ENCODE measurements at places on chromosomes 5 and 9.
A peak's percentile ranks its signal among the peaks of the same experiment; 100 is the strongest.

DNA sequence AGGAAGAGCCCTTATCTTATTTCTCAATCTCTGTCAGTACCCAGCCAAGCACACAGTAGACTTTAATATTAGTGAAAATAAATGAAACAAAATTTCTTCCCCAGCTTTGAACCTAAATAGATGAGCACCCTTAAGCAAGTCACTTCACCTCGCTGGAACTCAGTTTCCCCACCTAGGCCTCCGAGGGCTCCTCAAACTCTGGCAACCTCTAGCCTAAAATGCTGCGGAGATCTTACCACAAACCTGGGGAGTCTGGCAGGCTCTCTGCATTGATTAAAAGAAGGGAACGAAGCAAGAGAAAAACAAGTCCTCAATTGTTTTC lies 326 bp downstream of the RIGI start:
- no peak for DNase-seq

DNA sequence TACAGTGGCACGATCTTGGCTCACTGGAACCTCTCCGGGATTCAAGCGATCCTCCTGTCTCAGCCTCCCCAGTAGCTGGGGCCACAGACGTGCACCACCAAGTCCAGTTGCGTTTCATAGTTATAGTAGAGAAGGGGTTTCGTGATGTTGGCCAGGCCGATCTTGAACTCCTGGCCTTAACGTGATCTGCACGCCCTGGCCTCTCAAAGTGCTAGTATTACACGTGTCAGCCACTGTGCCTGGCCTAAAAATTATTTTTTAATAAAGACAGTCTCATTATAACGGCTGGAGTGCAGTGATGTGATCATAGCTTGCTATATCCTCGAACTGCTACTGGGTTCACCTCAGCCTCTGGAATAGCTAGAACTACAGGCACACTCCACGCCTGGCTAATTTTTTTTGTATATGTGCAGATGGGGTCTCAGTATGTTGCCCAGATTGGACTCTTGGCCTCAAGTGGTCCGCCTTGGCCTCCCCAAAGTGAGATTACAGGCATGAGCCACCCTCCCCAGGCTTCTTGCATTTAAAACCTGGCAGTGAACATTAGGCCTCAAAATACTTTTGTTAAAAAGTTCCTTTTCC lies 4.4 kb downstream of the NPM1 start:
- no peak for DNase-seq

DNA sequence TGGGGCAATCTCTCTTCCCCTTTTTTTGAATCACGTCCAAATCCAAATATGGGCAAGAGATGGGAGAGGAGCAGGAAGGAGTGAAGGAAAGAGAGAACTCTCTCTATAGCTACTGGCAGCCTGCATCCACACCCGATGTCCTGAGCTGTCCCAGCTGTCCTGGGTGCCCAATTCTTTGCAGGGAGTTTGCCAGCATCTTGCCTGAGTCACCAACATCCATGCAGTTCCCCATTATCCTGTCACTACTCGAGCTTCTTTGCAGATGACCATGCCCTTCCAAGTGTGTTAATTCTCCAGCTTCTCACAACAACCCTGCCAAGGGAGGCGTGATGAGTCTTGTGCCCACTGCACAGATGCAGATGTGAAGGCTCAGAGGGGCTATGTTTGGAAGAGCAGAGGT lies 127.1 kb downstream of the NSG2 start:
- no peak for DNase-seq

DNA sequence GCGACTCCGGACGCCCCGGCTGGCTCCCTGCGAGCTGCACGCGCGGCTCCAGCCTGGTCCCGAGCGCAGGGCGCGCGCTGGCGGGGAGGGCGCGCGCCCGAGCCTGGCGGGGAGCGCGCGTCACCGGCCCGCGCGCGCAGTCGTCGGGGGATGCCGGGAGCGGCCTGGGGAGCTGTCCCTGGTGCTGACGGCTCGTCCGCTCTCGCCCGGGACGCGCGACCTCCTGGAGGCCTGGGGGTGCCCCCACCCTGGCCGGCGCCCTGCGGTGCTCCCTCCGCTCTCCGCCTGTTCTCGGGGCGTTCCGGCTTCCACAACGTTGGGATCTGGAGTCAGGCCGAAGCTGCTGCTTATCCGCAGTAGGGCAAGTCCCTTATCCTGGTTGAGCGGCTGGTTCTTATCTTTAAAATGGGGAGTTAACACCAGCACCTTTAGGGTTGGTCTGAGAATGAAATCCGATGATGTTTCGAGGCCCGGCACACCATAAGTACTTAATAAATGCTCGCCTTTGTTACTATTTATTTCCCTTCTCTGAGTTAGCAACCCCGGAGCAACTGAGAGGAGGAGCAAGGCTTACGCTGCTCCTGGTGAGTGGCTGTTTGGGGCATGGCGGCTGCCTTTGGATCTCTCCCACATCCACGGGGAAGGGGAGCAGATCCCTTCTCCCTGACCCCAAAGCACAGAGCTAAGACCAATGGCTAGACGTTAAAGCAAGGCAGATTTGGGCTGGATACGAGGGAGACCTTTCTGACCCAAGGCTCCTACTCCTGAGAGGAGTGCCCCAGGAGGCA lies at the start of gene FAM163B:
TSS of gene FAM163B (minus strand) at position 79 of the 788 bp plus-strand sequence. CDS start 29,166 bp downstream, outside the sequence.
- no peak for DNase-seq

DNA sequence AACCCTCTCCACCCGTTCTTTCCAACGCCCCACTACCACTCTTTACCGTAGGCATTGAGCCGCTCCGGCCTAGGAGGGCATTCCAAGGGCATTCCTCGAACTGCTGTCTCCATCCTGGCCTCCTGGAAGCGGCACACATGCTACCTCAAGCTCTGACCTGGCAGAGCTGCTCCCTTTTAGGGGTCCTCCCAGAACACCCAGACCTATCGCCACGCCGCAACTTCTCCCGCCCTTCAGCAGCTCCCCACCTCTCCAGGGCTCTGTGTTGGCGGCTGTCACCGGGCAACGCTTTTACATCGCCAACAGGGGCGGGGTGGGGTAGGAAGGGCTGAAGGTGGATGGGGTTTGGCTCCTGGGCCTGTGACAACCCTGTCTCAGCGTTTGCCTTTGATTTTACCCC lies 4.6 kb upstream of the MYORG start:
- no peak for DNase-seq

DNA sequence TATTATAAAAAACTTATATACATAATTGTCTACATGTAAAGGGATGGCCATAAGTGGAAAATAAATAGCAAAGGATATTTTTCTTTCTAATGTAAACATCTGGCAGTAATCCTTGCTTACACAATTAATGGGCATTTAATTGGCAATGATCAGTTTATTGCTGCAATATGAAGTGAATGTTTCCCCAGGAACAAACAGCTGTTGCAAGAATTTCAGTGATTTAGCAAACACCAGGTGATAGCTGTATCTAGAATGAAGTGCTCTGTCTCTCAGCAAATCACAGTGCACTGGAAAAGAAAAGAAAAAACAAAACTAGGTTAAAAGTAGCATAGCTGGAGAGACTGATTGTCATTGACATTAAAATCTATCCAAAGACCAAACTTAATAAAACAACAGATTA lies 594.5 kb upstream of the ARRDC3 start:
- no peak for DNase-seq

GRCh38 chr5:151569132-151570046 lies 21.7 kb downstream of the FAT2 start:
- no peak for DNase-seq

GRCh38 chr5:39176759-39177630 lies 42.4 kb downstream of the FYB1 start:
- DNase-seq = no peak

- no peak for DNase-seq
Measured at GRCh38 chr9:136387217-136387616, 12.8 kb downstream of the SNAPC4 start.

DNA sequence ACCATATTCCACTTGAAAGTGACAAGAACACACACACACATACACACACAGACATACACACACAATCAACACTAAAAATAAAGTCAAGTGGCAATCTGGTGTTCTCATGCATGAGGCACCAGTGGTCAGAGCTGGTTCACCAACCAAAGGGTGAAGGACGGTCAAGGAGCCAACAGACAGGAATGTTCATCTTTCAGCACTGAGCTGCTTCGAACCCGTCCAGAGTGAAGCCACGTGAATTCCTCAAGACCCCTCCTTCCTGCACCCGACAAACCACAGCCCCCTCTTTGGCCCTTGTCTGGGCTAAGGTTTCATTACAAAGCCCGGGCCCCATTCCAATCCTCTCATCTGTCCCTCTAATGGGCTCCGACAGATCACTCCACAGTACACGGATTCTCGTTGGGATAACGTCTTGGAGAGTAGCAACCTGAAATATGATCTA lies 84.5 kb upstream of the SMIM23 start:
- DNase-seq = no peak

- peak; percentile 98 for DNase-seq
Measured at GRCh38 chr9:105064248-105065097, 136.5 kb upstream of the ABCA1 start.

- no peak for DNase-seq
Measured at GRCh38 chr5:74311961-74312360, 328.6 kb downstream of the ENC1 start.

DNA sequence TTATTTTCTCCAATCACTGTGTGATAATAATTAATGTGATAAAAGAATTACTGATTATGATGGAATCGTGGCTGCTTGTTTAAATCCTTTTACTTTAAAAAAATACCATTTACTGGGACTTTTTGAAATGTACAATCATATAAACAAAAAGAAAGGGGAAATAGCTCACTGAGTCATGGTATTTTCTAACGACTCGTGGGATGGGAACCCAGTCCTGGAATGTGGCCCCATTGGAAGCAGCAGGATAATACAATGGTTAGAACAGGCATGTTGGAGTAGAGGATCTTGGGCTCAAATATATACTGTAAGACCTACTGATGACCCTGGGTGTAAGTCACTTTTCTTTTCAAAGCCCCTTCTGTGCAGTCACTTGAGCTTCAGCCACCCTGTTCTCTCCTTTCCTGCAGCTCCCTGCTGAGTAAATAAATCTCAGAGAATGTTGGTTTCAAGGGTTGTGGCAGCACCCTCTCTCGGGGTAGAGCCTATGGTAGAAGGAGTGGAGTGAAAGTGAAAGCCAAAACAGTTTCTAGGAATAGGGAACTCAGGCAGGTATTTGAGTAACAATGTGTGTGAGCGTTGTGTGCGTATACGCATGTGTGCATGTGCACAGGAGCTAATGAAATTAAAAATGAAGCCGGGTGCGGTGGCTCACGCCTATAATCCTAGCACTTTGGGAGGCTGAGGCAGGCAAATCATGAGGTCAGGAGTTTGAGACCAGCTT lies 40.8 kb upstream of the LARP1 start:
- DNase-seq = no peak

- no peak for DNase-seq
Measured at GRCh38 chr5:39102684-39103155, 28.5 kb upstream of the RICTOR start.

- no peak for DNase-seq
Measured at GRCh38 chr5:14450018-14450524, 131.5 kb upstream of the OTULINL start.

DNA sequence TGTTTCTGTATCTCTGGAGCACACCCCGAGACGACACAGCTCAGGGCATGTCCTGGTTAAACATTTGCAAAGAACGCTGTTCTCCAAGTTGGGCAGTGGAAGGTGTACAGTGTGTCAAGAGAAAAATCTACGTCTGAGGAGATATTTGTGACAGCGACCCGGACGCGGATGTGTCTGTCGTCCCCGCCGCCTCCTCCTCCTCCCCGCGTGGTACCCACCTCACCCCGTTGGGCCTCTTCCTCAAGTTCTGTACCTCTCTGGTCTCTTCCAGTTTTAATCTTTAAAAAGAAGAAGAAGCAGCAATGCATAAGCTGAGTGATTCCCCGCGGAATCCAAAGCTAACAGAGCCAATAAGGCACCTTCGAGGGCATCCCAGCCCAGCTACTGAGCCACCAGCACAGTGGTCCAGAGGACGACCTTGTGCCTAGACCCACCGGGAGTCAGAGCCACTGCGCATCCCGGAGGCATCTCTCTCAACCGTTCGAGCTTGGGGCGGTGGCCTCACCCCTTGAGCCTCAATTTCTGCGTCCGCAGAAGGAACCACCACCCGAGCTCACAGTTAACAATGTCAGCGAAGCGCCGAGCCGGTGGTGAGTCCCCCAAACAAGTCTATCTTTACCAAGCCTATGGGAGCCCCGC lies 467 bp downstream of the C9orf78 start:
- DNase-seq = no peak

DNA sequence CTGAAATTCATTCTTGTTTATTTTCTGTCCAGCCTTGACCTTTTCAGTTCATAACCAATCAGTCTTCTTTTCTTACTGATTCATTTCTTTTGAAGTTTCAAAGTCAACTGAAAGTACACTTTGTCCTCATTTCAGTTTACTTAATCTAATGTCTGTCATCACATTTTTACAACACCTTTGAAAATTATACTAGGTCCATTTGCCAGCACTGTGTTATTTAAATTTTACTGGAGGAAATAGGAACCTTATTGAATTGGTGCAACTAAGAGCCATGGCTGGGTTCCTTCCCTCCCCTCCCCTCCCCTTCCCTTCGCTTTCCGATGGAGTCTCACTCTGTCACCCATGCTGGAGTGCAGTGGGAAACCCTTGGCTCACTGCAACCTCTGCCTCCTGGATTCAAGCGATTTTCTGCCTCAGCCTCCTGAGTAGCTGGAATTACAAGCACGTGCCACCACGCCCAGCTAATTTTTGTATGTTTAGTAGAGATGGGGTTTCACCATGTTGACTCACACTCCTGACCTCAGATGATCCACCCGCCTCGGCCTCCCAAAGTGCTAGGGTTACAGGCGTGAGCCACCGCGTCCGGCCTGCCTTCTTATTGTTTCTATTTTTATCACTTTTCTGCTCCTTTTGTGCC lies 6.3 kb downstream of the RMI1 start:
- DNase-seq = no peak

- peak; percentile 2 for DNase-seq
Measured at GRCh38 chr5:12023614-12024241, 119.5 kb upstream of the CTNND2 start.

DNA sequence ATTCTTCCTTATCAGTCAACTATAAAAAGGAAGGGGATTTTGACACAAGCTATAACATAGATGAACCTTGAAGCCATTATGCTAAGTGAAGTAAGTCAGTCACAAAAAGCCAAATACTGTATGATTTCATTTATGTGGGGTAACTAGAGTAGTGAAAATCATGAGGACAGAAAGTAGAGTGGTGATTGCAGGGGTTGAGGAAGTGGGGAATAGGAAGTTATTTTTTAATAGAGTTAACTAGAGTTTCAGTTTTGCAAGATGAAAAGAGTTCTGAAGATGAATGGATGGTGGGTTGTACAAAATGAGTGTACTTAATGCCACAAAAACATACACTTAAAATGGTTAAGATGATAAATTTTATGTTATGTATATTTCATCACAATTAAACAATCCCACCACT lies 65.4 kb upstream of the FAM174A start:
- no peak for DNase-seq

GRCh38 chr5:154757814-154758406 lies 2.7 kb downstream of the LARP1 start:
- DNase-seq = no peak

GRCh38 chr5:39079147-39079546 lies 4.9 kb upstream of the RICTOR start:
- DNase-seq = no peak

DNA sequence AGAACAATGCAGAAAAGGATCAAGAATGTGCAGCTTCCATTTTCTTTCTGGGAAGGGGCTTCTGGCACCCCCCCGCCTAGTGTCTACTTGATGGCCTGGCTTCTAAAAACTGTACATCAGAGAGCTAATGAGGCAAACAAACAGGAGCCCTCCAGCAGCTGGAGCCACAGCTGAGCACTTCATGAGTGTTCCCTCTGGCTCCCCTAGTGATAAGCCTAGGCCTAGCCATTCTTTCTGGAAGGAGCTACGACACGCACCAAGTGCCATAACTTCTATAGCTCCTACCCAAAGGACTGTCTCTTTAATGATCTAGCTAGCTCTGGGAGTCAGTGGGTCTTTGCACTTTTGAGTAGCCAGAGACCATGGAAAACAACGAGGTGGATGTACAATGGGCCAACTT lies 66.1 kb downstream of the DNAH5 start:
- DNase-seq = no peak

Data from smooth muscle cell of the brain vasculature (primary cell).